ENCODE measurements at places on chromosomes 2 and 18.

DNA sequence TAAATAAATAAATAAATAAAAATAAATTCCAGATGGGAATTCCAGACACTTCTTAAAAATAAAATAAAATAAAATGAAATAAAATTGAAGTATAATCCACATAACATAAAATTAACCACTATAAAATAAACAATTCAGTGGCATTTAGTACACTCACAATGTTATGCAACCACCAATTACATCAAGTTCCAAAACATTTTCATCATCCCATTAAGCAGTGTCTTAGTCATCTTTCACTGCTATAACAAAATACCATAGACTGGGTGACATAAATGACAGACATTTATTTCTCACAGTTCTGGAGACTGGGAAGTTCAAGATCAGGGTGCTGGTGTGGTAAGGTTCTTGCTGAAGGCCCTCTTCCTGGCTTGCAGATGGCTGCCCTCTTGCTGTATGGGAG lies 22.6 kb upstream of the PROKR1 start:
- DNase-seq = no peak

GRCh38 chr2:190763901-190764514 lies 115.1 kb downstream of the NAB1 start:
- DNase-seq = no peak

GRCh38 chr2:231648579-231649174 lies 56.0 kb downstream of the TEX44 start:
- peak; percentile 12 for DNase-seq

DNA sequence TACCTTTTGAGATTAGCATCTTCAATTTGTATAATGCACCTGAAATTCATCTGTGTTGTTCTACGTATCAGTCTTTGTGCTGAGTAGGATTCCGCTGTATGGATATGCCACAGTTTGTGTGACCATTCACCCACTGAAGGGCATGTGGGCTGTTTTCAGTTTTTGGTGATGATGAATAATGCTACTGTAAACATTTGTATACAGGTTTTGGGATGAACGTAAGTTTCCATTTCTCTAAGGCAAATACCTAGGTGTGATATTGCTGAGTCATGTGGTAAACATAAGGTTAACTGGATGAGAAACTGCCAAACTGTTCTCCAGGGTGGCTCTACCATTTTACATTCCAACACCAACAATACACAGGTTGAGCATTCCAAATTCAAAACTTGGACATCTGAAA lies 35.1 kb downstream of the CABYR start:
- no peak for DNase-seq

- DNase-seq = no peak
Observed at GRCh38 chr18:10458691-10459090, 4.3 kb downstream of the APCDD1 start.

DNA sequence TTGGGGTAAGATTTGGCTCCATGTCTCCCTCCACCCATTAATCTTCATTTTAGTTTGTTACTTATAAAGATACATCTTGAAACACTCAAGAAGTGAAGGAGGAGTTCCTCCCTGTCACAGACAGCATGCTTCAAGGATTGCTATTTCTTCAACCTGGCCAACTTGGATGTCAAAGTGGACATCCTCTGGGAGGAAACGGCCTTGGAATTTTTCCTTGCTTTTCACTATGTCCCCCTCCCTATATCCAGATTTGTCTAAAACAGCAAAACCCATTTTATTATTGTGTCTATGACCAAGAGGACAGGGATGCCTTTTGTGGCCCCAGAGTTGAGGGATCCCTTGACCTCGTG lies 242.9 kb downstream of the LPIN1 start:
- DNase-seq = no peak

DNA sequence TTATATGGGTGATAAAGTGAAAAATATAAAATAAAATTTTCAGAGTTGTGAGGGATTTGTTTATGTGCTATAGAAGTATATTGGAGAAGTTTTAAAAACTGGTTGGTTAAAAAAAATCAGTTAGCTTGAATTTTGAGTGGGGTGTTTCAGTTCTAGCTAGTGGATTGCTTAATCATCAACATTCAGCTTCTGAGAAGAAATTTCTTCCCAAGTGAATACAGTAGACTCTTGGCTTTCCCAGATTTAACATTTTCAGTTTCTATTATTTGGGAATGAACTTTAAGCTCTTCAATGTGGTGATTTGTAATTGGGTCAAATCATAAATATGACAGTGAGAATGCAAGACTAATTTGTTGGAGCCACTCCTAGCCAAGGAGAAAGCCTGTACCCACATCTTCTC lies 120.8 kb downstream of the PLCL1 start:
- no peak for DNase-seq

DNA sequence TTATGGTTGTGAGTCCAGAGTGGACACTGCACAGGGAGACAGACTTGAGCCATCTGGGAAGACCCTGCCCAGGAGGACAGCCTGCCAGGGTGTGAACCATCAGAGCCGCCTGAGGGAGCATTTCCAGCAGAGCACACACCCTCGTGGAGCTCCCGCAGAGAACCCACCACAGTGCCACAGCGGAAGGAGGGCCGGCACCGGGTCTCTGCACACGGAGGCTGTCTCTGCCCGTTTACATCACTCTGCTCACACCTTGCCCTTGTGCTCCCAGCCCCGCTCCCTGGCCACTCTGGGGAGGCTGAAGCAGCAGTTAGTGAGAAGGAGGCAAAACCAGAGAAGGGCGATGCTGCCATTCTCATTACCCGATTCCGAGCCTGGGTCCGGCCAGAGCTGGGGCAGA lies 161.9 kb downstream of the KLHL29 start:
- DNase-seq = no peak

DNA sequence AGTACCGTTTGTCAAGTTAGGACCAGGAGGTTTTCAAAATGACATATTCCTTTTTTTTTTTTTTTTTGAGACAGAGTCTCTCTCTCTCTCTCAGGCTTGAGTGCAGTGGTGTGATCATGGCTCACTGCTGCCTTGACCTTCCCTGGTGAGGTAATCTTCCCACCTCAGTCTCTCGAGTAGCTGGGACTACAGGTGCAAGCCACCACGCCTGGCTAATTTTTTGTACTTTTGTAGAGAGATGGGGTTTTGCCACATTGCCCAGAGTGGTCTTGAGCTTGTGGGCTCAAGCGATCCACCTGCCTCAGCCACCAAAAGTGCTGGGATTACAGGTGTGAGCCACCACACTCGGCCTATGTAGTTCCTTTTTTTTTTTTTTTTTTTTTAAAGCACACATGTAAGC lies 127.9 kb upstream of the SEC11C start:
- no peak for DNase-seq

- DNase-seq = no peak
Observed at GRCh38 chr2:137939026-137939425, 25.2 kb upstream of the HNMT start.

DNA sequence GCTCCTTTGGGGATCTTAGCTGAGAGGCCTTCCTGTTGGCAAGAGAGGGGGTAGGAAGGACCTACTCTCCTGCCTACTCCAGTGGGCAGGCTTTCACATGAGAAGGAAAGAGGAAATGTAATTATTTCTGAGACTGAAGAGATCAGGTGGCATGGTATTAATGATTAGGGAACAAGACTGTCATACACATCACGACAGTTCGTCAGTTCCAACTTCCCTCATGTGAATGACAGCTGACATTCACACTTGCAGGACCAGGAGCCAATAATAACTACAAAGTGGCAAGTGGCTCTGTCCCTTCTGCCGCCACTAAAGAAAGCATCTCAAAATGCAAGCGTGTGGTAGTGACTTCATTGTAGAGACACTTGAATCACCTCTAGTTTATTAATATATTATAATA lies 90.0 kb downstream of the ZCCHC2 start:
- DNase-seq = no peak

- DNase-seq = no peak
Observed at GRCh38 chr2:132424526-132425121, 8.0 kb downstream of the GPR39 start.

GRCh38 chr2:47487498-47487875 lies 84.5 kb downstream of the MSH2 start:
- no peak for DNase-seq

DNA sequence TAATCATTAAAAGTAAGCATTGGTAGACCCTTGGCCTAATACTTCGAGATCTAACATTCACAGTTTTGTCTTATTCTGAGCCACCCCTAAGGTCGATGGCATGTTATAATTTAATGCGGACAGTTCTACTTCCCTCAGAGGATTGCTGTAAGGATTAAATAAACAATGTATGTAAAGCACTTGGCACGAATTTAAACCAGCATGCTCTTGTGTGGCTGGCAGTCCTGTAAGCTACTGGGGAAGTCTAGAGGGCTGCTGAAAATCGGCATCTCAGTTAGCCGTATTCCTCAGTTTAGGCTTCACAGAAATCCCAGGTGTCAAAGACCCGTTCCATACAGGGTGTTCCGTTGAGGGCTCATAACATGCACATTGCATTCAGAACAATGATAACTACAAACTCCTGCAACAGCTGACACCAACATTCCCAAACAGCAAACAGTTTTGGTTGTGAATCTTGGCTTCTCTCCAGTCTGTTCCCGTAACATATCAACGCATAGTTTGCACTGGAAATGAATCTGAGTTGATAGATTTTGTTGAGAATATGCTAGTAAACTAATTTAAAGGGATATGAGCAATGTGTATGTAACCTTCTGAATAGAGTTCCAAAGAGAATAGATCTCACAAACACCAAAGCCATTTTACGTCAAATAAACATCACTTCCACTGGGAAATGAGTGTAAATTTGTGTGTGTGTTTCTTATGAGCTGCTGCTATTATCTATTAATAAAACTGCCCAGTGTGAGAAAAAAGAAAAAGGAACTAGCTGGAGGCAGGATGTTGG lies 52.2 kb upstream of the ACKR3 start:
- no peak for DNase-seq

DNA sequence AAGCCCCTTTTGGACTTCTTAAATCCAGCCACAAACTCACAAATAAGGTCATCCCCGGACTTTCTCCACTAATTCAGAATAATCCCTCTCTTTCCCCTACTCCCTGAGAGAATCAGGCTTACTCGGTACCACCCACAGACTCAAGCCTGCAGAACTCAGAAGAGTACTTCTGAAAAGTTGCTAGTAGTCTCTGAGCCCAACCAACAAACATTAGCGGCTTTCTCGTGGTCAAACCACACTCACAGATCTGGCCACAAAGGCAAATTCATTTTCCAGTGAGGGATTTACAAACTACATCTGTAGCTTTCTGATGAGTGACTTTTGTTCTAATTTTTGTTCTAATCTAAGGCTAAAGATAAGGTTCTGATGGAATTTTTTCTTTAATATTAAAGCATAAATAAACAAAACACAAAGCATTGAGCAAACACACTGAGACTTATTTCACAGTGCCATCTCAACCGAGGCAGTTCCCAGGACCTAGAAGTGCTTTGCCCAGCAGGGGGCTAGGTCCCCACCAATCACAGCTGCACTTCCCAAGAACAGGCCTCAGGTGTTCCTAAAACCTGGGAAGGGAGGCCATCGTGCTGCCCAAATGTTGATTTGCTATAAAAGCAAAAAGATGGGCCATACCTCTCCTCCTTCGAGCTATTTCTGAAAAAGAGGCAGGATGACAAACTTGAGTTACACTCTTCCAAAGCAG lies 110.7 kb downstream of the COLEC12 start:
- no peak for DNase-seq

GRCh38 chr2:169727065-169727464 lies 6.6 kb upstream of the KLHL23 start:
- no peak for DNase-seq

DNA sequence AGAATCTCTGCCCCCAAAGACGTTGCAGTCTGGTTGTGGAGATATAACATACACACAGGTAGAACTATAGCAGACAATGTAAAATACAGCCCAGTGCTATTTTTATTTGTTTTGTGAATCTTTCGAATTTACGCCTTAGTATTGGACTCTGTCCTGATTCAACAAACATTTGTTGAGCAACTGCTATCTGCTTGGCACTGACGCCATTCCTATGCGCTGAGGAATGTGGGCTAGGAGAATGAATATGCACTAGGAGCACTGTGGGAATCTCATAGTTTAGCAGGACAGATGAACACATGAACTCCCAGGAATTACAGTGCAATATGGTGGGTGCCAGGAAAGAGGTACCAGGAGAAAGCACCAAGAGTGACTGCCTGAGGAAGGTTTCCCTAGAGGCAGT lies 181.7 kb upstream of the SIX3 start:
- no peak for DNase-seq

DNA sequence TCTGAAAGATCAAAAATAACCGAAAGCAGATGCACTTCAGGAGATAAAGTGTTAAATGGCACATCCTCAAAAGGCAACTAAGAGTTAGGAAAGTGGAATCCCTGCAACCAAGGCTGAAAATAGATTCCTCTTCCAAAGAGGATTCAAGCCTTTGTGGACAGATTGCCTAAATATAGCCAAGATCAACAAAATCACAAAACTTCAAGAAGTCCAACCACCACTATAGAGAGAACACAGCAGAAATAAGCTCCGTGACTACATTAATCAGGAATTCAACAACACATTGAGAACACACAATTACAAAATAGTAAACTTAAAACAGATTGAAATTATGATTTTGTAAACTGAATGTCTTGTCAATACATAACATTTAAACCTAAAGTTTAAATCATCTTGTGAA lies 165.7 kb downstream of the LNPK start:
- DNase-seq = no peak

Measured in effector memory CD4-positive, alpha-beta T cell (primary cell).